NCI-H1694 treated with DMSO at 0.1 percent for 48 hours (cell line): ENCODE measurements at places on chromosomes 1 and 21.

DNA sequence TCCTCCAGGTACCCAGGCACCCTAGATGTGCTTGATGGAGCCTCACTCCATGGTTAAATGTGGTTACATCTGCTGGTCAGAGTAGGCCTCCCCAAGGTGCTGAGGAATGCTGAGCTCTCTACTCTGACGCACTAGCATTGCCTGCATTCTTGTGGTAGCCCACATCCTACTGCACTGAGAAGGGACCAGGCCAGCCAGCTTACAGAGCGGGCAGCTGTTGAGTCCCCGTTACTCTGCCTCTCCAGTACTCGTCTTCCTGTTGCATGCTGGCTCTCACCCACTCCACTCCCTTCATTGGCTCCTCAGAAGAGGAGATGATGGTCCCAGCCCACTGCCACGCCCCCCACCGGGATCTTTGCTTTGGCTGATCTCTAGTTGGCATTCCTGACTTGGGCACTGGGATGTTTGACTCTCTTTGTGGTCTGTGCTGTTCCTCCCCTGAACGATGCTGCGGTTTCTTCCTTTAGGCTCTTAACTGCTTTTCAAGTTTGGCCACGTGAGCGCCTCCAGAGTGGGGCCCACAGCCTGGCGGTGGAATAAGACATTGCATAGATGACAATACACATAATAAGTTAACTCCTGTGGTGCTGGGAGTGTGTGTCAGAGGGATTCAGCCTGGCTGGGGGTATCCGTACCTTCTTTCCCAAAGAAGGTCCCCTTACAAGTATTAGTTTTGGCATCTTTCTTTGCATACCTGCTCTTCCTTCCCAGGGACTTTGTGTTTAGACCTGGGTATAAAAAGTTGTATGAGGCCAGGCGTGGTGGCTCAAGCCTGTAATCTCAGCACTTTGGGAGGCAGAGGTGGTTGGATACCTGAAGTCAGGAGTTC is 18.6 kb downstream of the AZIN2 start:
- DNase-seq = no peak

DNA sequence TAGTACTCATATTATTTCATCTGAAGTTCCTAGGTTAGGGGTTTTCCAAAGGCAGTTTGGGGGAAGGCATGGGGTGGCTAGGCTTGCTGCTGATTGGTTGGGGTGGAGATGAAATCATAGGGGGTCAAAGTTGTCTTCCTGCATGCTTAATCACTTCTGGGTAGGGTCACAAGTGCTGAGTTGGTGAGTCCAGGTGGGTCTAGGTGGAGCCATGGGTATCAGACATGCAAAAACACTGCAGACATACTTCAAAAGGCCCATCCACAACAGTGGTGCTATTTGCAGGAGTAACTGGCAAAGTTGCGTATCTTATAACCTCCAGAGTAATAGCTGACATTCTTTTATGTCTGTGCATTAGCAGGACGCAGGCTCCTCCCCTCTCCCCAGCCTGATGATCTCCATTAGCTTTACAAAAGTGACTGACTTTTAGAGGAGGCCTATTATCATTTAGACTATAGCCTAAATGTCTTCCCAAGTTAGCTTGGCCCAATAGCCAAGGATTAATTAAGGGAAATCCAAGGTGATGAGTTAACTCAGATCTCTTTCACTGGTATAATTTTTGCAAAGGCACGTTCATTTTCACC is 374.4 kb upstream of the PRMT6 start:
- no peak for DNase-seq

DNA sequence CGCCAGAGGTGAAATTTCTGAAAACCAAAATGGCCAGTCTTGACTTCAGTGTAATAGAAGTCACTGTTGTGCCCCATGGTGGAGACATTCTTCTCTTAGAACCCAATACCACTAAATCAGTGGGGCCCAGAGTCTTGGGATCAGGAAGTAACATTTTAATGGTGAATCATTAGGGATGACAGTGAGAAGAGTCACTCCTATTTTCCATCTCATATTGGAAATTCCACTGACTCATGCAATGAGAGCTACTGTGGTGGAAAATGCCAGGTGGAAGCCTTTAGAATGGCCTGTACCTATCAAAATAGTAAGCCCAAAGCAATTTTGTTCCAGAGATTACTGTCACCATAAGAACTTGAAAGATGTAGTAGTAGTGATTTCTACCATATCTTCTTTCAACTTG is 20.6 kb upstream of the PPM1J start:
- no peak for DNase-seq

GRCh38 chr1:115317101-115318012 is 20.7 kb downstream of the NGF start:
- no peak for DNase-seq

GRCh38 chr21:39555911-39556590 is 56.7 kb upstream of the B3GALT5 start:
- DNase-seq = no peak

DNA sequence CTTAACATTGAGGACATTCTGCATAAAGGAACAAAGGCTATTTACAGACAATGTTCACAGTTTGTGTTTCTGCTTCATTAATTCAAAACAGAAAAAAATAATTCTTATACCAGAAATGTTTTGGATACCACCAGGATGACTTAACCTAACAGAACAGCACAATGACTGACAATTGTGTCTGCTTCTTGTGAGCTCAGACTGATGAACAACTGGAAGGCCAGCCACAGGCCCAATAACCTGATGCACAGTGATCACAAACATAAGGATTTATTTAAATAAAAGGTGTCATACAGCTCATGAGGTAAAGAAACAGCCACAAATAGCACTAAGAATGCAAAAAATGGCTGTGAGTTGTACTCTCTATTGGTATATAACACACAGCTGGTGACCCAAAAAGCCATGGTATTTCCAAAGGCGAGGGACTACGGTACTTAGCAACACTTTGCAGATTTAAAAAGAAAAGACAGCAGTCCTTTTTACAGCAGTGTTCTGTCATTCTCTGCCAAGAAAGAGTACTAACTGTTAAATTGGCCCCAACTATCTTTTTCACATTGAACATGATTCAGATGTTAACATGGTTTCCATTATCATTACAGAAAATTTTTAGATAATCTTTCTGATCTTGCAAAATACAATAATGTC is 32.1 kb upstream of the DDAH1 start:
- no peak for DNase-seq

DNA sequence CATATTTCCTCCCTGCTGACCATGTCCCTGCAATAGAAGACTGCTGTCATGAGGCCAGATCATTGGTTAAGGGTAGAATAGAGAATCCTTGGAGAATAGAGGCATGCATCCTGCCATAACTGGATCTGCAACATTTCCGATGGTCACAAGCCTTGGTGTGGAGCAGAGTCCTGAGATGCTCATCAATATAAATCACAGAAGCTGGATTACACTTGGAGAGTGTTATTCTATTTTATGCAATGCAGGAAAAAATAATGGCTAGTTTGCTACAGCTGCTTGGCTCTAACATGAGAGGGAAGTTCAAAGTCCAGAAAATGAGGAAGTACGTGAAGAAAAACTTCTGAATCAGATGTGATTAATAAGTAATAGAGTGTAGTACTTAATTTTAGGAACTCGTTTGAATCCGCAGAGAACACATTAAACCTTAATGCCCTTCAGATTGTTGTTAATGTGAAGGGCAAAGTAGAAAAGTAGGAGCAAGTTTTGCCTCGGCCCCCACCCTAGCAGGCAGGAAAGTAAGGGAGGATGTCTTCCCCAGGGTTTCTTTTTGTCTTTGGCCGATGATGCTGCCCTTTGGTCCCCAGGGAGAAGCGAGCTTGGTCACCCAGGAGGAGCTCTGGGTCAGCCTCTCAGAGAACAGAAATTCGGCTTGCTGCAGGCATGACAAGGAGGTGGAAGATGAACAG is 59.5 kb downstream of the KCNK1 start:
- DNase-seq = no peak

DNA sequence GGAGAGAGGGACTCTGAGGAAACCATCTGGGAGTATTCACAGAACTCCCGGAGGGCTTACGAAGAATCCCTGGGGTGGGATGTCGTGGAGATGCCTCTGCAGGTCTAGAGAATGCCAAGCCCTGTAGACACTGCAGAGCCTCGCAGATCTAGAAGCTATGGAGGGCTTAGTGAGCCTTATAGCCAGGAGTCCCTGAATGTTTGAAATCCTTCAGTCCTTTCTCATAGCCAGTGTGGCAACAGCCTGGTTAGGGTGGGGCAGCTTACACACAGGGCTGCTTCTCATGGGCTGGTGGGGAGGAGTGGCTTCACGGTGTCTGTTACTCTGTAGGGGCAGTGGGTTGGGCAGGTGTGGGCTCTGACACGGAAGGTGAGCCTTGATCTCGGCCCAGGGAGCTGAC is 44.2 kb upstream of the KDM4A start:
- DNase-seq = no peak

GRCh38 chr1:160916666-160917065 is 31.7 kb upstream of the ITLN1 start:
- DNase-seq = no peak

DNA sequence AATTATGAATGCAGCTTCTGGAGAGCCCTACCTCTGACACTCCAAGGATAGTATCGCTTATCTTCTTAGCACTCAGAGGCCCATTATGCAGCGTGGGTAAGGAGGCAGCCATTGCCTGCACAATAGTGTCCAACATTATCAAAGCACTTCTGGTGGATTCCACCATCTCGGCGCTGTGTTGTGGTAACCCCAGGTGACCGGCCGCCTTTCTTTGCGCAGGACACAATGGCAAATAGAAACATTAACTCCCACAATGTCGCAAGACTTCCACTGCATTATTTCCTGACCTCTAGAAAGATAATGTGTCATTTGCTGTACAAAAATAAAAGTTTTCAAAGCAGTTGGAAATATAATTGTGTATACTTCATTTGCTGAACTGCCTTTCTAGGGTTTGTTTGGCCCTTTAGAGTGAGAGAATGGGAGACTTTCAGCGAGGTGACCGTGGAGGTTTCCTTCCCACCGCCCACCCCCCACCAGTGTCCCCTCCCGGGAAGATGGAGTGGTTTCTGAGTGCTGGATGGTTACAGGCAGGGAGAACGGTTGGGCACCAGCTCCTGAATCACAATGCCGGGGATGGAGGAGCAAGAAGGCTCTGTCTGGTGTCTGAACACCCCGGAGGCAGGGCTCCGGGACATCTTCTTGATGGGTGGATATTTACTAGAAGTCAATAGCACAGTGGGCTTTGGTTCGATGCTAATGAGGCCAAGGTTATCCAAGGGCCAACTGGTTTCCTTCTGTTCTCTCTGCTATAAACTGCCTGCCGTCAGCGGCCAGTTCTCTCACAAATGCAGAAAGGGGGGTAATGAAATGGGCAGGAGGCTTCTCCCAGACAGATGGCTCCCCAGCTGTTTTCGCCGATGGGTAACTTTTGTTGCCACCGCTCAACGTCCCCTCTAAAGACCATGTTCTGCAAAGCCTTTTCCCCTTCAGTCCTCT is 215.4 kb upstream of the PROX1 start:
- DNase-seq = peak; percentile 6

DNA sequence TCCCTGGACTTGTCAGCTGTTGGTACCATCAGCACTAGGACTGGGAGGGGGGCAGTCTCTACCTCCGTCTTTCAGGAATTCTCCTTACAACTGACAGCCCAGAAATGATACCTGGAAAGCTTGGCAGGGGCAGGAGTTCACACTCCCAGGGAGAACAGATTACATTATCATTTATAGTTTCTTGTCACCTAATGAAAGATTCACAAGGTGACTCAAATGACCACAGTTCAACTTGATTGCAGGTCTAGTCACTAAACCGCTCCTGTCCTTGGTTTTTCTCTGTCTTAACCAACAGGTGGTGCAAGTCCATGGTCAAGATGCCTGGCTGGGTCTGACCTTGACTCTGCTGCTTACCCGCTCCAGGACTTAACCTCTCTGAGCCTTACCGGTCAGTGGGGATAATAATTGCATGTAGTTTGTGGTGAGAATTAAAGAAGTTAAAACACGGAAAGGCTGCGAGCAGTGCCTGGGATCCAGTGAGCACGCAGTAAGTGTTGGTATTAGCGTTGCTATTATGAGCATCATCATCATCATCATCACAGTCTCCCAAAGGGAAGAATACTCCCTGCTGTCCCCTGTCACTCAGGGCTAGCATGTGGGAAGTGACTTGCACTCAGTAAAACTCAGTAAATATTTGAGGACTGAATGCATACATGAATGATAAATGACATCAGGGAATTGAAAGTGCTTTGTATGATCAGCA is 125.3 kb upstream of the CD34 start:
- DNase-seq = no peak

- no peak for DNase-seq
These were observed 625.3 kb downstream of the KIF26B start for GRCh38 chr1:245779797-245780755.

DNA sequence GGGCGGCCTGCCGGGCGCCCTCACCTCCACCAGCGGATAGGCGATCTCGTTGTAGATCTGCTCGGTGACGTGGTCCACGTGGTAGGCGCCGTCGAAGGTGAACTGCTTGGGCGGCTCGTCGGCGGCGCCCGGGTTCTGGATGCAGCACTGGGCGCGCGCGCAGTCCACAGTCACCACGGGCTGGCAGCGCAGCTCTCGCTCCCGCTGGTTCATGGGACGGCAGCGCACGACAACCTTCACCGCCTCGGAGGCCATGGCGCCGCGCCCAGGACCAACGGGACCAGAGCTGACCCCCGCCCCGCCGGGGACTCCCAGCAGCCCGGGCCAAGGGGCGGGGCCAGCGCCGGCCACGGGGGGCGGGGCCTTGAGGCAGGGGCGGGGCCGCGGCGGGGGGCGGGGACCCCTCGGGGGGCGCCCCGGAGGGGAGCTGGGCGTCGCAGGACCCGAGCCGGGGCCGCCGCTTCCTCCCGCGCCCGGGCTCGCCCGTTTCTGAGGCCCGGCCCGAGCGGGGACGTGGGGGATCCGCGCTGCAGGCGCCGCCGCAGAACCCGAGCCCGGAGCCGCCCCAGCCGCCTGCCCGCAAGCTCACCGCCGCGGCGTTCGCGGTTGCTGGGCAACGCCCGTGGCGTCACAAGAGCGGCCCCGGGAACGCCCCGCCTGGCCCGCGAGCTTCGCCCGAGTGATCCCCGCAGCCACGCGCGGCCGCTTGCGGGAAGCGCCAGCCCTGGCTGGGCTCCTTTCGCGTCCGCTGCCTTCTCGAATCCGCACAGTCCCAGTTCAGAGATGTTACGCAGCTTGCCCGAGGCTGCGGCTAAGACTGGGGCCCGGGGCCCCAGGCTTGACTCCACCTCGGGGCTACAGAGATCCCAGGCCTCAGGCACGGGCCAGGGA is at the start of gene KIF17:
KIF17 (minus strand) TSS at position 556 of the 891 bp plus-strand sequence; CDS start at position 255, 301 bp downstream.
- no peak for DNase-seq

DNA sequence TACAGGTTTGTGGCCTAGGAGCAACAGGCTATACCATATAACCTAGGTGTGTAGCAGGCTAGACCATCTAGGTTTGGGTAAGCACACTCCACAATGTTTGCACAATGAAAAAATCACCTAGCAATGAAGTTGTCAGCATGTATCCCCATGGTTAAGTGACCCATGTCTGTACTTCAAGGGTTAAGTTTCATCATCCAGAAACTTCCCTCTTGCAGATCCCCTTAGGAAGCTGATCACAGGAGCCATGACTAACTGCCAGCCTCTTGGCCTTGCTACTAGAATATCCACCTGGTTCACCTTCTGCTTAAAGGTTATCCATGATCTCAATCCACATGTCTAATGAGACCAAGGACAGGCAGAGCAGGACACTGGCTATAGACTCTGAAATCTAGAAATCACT is 3.5 kb upstream of the UBXN10 start:
- no peak for DNase-seq
